ENCODE measurements at places on chromosomes 2 and 18.
A peak's percentile ranks its signal among the peaks of the same experiment; 100 is the strongest.

DNA sequence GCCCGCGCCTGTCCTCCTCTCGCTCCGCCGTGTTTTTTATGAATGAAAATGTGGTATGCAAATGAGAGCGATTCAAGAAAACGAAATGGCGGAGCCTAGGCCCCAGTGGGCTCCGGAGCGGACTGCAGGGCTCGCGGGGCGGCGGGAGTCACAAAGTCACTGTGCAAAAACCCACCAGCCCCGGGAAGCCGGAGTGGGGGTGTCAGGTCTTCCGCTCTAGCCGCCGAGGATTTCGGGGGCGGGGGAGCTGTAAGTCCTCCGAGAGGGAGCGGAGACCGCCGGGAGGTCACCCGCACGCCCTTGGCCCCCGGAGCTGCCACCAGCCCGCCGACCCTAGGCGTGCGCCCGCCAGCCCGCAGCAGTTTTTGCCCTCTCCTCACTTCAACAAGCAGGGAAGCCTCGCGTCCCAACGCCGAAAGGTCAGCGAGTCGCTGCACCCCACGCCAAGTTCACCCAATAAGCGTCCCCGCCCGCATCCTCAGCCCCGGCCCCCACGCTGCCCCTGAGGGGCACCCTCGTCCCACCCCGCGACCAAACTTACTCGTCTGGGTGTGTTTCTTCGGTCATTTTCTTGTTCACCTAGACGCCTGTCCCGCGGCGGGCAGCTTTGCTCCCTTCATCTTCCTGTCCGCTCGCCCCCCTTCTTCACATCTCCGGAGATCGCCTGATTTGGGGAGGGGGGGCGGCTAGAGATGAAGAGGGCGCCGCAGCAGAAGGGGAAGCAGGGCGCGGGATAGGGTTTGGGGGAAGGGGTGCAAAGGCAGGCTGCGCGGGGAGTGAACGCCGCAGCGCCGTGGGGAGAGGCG is 775 bp downstream of the SPRED2 start:
- peak; percentile 41 for DNase-seq
- H3K27ac ChIP-seq = peak overlapping the region; percentile 92
- peaks cover 28% of the 10 kb centered on the region for H3K4me1 ChIP-seq
- H3K4me3 ChIP-seq = peak overlapping the region; percentile 85
- no peaks in the 10 kb centered on the region for H3K27me3 ChIP-seq

- peaks cover 67% of the 10 kb centered on the region for H3K4me1 ChIP-seq
- H3K27me3 ChIP-seq = no peaks in the 10 kb centered on the region
- H3K36me3 ChIP-seq = 0 out of 3 replicates have a peak, but pooled peaks cover 5% of the 10 kb centered on the region
- H3K27ac ChIP-seq = no peak overlapping the region
- DNase-seq = no peak
These were observed 113.1 kb downstream of the NFATC1 start for GRCh38 chr18:79508565-79509535.

- no peaks in the 10 kb centered on the region for H3K27me3 ChIP-seq
- H3K4me1 ChIP-seq = peaks cover 31% of the 10 kb centered on the region
- H3K27ac ChIP-seq = no peak overlapping the region
- no peaks in the 10 kb centered on the region for H3K36me3 ChIP-seq
- no peak for DNase-seq
These were observed 6.9 kb downstream of the INHA start for GRCh38 chr2:219578811-219579613.

DNA sequence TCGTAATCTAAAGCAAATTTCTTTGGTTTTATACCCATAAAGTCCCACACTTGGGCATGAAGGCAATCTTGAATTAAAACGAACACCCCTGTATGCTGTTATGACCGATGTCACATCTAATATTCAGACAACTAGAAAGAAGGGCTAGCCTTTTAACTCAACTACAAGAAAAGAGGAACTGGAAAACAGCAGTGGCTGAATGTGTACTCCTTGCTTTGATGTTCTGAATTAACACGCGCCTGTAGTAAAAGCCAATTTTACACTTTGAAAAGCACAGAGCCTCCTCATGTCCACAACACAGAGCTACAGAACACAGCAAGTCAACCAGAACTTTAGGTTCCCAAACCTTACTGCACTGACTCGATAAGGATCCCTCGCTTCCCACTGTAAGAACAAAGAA is 147.6 kb downstream of the HDAC4 start:
- DNase-seq = no peak
- H3K27ac ChIP-seq = no peak overlapping the region
- H3K4me1 ChIP-seq = peaks cover 17% of the 10 kb centered on the region
- no peak overlapping the region for H3K4me3 ChIP-seq

DNA sequence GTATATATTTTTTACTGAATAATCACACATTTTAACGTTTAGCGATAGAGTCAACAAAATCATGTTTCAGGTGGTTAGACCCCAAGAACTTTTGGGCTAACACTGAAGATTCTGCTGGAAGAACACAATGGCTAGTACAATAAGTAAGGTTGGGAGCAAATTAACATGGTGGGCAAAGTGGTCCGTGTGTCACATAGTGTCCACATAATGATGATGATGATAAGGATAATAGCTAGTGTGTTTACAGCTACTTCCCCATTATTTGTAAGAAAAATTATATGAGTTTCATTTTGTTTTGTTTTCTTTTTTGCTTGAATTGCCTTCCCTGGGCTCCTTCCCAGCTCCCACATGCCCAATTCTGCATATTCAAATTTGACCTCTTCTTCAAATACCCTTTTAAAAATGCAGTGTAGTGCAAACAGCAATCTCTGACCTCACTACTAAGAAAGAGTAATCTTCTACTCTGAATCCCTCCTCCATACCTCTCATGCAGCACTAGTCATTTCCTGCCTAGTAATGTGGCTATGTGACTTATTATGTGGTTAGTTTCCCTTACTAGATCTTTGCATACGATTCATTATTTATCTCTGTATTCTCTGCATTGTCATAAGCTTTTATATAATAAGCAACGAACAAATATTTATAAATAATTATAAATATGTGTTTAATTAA is 16.9 kb upstream of the VPS54 start:
- no peak overlapping the region for H3K27ac ChIP-seq
- no peak overlapping the region for H3K4me3 ChIP-seq
- H3K27me3 ChIP-seq = no peaks in the 10 kb centered on the region
- DNase-seq = no peak

Data from K562 (cell line).